ENCODE measurements at places on chromosomes 6 and 20.

- no peak for DNase-seq
These were observed 10.4 kb downstream of the PLCG1 start for GRCh38 chr20:41147767-41148191.

DNA sequence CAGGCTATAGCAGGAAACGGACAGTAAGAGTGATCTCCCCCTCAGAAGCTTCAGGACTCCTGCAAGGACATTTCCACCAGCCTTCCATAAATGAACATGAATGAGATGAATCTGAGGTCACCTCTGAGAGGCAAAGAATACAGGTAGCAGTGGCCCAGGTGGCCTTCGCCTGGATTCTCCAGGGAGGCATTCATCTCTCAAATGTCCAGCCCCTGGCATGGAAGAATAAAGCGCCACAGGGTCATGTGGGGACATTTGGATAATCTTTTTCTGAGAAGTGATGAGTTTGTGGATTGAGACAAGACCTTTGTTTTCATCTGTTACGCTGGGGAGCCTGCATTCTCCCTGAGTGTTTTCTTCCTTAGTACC lies 2.9 kb downstream of the GMPR start:
- DNase-seq: no peak

DNA sequence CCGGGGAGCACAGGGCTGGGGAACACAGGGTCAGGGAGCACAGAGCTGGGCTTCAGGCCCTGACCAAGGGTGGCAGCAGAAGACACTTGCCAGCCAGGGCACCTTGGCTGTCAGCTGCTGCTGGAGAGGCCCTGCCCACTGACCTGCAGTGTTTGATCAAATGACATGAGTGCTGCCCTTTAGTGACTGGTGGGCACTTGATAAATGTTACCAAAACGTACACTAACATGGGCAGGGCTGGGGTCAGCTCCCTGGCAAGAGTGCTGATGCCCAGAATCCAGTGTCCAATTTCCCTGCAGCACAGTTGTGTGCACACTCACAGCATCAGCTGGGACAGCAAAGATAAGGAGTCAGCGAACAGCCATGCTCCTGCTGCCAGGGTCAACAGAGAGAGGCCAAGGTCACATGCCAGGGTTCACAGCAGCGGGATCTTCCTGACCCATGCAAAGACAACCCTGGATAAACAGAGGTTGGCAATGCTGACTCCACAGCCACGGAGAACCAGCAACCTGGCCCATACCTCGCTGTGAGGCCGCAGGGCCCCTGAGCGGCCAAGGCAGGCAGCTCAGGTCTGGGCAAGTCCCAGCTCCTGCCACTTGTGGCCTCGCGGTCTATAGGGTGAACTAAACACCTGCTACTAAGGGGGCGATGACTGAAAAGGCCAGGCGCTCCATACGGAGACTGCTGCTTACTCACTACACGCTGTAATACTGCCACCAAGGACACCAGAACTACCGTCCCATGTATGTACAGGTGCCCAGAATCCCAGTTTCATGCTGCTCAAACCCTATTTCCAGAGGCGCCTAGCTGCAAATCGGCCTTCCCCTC lies 46.3 kb downstream of the NINL start:
- no peak for DNase-seq

- no peak for DNase-seq
These were observed 230.6 kb downstream of the NRN1 start for GRCh38 chr6:5776104-5776503.

DNA sequence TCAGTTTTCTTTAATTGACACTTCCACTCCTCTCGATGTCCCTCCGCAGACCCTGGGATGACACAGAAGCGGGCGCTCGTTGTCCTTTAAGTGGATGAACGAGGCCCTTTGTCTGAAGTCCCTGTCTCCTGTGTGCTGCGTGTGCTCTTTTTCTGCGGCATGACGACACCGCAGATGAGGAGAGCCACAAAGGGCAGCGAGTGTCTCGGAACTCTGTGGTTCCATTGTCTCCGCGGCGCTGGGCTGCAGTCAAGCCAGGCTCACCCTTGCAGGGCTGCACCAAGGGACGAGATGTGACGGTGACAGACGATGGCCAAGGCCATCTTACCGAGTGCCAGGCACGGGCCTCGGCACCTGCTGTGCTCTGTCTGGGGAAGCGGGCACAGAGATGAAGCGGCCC lies 10.6 kb downstream of the PRR18 start:
- DNase-seq: no peak

DNA sequence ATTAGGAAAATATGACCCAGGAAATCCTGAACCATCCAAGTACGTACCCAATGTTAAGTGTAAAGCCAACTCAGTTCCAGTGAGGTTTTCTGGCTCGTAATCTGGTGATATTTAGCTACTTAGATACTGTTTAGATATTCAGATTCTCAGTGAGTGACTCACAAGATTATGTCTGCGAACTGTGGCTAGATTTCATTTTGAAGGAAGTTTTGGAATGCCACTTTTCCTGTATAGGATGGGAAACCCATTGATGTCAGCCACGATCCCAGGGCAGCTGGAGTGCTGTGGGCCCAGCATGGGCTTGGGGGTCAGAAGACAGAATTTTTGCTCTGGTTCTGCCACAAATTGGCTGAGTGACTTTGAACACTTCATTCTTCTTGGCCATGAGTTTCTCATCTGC lies 76.3 kb downstream of the TMEM170B start:
- DNase-seq: no peak

DNA sequence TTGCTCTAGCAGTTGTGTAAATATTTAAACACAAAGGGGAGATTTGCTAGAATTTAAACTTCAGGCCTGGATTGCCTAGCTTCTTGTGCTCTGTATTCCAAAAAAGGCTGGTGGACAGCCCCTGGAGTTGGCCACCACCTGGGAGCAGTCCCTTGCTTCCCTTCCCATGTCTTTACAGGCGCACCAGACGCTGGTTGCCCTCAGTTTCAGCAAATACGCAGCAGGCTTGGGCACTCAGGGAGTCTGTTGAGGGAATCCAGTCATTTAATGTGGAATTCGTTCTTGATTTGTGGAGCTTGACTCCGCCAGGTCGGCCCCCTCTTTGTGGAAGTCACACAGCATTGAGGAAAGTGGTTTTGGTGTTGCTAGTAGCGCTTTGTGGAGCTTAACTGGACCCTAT lies 156.8 kb downstream of the DTNBP1 start:
- no peak for DNase-seq

GRCh38 chr20:51959066-51959542 lies 156.8 kb upstream of the SALL4 start:
- no peak for DNase-seq

DNA sequence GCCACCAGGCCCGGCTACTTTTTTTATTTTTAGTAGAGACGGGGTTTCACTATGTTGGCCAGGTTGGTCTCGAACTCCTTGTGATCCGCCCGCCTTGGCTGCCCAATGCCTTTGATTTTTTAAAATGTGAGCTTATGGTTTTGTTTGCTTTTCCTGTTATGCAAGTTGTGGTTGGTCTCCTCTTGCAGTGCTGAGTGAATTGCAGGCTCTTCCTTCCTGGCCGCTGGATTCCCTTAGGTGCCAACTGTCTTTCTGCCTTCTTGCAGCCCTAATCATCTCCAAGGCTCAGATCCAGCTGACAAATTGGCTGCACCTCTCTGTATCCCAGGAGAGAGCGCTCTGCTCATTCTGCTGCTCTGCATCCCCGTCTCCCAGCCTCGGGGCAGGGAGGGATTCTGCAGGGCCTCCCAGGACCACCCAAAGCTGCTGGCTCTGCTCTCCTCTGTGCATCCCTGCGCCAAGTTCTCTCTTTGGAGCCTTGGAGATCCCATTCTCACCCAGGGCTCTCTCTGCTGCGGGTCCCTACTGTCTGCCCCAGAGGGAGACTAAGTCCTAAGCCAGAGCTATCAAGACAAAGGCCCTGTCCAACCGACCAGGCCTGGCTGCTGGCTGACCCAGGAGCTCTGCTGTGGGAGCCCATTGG lies 14.1 kb upstream of the EMILIN3 start:
- DNase-seq: no peak

GRCh38 chr6:97052896-97053295 lies 128.4 kb downstream of the KLHL32 start:
- no peak for DNase-seq

DNA sequence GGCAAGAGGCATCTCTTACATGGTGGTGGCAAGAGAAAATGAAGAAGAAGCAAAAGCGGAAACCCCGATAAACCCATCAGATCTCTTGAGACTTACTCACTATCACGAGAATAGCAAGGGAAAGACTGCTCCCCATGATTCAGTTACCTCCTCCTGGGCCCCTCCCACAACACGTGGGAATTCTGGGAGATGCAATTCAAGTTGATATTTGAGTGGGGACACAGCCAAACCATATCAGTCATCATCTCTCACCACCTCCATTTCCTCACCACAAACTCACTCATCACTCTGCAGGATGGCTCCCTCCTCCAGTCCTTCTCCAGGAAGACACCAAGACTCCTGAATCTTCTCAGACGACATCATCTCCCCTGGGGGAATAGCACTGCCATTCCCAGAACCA lies 25.8 kb upstream of the SLC16A10 start:
- no peak for DNase-seq

DNA sequence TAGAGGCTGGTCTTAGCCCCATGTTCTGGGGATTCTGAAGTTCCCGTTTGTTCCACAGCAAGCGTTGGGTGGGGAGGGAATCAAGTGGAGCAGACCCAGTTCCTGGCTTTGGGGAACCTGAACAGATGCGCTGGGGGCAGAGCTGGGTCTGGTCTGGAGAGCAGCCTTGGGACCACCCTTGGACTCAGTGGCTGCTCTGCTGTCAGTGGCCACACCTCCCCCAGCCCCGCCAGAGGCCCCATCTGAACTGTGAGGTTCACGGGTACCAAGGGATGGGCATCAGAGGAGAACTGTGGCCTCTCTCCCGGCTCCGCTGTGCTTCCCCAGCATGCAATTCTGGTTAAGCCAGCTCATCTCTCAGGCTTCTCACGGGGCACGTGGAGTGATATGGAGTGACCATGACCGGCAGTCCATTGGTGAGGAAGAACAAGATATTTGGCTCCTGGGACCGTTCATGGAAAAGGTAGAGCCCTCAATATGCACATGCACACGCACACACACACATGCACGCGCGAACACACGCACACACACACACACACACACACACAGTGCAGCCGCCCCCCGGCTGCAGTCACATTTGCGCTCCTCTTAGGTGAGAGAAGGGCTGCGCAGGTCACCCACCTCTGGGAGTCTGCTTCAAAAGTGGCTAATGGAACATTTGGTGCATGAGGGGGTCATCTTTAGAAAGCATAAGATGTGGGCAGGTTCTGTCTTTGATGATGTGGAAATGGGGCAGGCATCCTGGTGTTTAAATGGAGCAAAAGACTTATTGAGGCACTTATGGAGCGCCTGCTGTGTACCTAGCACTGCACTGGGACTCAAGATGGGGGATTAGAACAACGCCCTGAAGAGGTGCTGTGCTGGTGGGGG lies 6.0 kb downstream of the DLGAP4 start:
- DNase-seq: no peak

DNA sequence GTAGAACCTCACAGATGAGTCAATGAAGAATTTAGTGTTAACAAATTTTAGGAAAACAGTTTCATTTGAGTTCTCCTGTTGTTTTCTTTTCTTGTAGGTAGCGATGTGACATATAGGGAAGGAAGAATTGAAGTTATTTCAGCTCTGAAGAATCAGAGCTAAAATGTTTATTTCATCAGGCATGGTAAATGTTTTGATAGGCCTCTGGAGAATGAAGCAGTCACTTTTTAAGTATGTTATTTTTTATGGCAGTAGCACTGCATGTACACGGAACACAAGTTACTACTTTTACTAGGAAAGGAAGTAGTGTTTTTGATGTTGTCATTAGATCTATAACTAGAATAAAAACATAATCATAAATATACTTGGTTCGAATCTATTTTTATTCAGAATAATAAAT lies 1357.3 kb upstream of the CITED2 start:
- DNase-seq: no peak

DNA sequence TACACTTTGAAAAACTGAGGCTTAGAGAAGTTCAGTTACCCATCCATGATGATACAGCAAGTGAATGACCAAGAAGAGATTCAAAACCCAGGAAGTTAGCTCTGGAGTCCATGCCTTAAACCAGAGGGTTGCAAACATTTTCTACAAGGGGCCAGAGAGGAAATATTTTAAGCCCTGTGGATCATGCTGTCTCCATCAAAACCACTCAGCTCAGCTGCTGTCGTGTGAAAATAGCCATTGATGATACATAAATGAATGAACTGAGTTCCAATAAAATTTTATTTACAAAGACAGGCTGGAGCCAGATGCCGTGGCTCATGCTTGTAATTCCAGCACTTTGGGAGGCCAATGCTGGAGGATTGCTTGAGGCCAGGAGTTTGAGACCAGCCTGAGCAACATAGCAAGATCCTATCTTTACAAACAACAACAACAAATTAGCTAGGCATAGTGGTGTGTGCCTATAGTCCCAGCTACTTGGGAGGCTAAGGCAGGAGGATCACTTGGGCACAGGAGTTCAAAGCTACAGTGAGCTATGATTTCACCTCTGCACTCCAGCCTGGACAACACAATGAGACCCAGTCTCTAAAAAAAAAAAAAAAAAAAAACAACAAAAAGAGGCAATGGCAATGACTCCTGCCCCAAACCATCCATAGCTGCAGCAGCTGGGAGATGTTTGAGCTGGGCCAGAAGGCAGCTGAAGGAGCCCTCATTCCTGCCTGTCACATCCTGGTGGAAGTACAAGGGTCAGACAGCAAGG lies 44.1 kb upstream of the RIN2 start:
- no peak for DNase-seq

DNA sequence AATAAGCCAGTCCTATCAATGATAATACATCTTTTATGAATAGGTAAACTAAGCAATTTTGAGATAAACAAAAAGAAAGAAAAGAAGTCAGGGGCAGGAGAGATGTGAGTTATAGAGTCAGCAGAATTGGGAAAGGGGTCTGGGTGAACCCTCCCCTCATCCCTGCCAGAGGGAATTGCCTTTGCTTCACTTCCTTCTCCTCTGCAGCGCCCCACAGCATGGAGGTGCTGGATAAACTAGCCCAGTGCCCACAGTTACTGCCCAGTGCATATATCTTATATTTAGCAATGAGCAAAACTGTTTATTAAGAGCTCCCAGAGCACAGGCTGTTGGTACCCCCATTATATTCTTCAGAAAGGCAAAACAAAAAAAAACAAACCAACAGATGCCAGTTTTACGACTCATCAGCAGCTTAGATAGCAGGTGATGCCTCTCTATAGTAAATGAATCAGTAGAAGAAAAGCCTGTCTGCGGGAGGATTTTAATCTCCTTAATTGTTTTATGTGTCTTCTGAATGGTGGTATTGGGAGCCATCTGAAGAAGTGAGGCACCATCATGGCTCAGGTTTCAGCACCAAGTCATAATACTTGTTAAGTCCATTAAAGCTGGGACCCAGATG lies 419.2 kb downstream of the EPM2A start:
- DNase-seq: no peak
